Inflammatory macrophage treated with lipopolysaccharide for 1 hour (primary cell): ENCODE measurements at places on chromosomes 11 and 22.

DNA sequence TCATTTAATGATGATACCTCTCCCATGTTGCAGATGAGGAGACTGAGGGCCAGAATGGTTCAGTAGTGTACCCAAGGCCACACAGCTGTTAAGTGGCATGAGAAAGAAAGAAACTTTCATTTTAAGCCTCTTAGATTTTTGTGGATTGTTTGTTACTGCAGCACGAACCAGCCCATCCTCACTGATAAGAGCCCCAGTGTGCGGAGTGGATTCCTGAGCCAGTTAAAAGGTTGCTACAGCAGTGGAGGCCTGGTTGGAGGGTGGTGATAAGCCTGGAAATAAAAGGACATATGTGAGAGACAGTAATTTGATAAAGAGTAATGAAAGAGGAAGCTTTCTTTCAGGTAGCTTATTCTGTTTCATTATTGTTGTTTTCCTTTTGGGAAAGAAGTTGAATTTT lies 89.0 kb downstream of the ATXN10 start:
- DNase-seq, result no peak

DNA sequence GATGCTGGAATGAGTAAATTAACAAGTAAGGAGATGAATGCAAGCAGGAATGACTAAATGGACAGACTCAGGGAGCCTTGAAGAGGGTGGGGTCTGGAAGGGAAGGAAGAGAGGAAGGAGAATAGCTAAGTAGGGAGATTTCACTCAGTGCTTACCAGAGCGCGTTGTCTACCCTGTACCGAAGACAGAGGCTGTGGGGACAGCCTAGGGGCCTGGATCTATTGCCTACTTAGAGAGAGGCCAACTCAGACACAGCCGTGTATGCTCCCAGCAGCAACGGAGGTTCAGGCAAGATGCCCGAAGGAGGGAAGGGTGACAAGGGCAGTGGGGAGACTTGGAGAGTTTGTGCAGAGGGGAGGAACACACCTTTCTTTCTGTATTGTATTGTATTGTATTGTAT lies at the start of gene FOLR2:
TSS of gene FOLR2 (plus strand) at position 157 of the 400 bp plus-strand sequence. CDS start 1,791 bp downstream, outside the sequence.
- DNase-seq, result no peak

GRCh38 chr22:40182231-40182835 lies 4.6 kb downstream of the TNRC6B start:
- DNase-seq, result no peak

DNA sequence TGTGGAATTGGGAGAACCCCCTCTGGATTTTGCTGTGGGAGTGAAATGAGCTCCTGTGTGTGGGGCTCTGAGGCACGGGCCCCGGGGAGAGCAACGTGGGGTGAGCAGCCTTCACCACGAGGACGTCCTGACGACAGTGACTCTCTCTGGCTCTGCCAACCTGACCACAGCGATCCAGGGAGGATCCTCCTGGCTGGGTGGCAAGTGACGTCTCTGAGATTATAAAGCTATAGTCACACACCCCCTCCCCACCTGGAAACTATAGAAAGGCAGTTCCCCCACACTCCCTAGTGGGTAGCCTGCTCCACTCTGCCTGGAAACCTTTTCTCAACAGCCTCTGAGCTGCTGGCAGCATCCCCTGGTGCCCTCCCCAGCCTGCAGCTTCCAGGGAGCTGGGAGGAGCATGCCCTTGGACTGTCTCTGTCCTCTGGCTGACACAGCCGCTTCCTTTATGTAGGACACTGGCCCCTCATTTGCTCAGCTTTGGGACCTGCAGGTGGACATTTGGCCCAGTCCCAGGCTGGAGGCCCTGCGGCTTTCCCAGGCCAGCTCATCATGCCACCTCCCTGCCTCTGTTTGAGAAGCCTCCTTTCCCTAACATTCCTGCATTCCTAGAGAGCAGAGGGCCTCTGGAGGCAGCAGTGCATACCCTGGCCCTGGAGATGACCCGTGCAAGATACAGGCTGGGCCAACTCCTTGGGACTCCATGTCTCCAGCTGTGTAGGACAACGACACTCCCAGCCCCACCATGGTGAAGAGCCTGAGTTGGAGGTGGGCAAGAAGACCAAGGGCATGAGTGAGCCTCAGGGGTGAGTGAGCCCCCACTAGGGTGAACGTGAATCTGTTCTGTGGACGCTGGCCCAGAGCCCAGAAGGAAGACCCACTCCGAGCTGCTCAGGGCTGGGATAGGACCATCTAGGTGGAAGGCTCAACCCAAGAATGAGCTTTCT lies 314.0 kb downstream of the NTM start:
- no peak for DNase-seq

DNA sequence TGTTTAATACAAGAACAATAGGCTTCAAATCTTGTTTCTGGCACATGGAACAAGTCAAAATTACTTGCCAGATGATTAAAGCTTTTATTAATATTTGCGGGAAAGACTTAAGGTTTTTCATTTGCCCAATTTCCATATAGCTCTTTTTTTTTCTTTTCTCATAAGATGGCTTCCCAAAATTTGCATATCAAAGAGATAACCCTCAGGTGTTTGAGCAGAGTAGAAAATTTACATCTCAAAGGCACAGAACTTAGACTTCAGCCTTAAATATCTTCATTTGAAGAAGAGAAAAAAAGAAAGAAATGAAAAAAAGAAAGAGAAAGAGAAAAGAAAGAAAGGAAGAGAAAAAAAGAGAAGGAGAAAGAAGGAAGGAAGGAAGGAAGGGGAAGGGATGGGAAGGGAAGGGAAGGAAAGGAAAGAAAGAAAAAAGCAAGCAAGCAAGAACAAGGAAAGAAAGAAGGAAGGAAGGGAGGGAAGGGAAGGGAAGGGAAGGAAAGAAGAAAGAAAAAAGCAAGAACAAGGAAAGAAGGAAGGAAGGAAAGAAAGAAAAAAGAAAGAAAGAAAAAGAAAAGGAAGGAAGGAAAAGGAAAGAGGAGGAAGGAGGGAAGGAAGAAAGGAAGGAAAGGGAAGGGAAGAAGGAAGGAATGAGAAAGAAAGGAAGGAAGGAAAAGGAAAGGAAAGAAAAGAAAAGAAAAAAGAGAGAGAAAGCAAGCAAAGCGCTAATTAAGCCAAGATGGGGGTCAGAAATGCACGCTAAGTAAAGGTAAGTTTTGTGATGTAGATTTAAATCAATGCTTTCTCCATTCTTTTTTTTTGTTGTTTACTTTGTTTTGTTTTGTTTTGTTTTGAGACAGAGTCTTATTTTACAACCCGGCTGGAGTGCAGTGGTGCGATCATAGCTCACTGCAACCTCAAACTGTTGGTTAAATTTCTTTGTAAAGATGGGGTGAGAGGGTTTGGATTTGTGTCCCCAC lies 20.2 kb upstream of the IFITM3 start:
- DNase-seq, result no peak

GRCh38 chr11:1125803-1126202 lies 31.9 kb upstream of the MUC5AC start:
- DNase-seq, result no peak

DNA sequence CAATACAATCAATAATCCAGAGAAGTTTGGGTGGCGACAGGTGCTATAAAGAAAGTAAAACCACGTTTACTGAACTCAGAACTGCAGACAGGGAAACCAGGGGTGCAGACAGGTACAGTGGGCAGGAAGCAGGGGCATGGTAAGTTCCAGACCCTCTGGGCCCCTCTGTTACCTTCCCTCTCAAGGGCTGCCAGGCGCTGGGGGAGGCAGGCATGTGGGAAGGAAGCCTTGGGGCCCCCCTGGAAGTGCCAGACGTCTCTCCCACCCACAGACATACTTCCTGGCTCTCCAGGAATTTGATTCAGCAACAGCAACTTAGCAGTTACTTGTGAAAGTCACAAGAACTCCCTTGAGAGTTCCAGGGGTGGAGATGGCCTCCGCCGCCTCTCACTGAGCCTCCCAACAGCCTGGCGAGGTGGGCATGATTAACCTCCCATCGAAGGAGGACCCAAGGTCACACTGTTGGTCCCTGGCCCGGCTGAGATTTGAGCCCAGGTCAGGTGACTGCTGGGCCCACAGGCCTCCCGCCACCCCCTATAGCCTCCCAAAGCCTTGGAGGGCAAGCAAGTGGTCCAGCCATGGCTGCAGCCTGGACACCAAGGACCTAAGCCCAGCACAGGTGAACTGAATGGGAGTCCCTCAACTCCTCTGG lies 14.1 kb upstream of the TSKU start:
- peak; percentile 40 for DNase-seq

DNA sequence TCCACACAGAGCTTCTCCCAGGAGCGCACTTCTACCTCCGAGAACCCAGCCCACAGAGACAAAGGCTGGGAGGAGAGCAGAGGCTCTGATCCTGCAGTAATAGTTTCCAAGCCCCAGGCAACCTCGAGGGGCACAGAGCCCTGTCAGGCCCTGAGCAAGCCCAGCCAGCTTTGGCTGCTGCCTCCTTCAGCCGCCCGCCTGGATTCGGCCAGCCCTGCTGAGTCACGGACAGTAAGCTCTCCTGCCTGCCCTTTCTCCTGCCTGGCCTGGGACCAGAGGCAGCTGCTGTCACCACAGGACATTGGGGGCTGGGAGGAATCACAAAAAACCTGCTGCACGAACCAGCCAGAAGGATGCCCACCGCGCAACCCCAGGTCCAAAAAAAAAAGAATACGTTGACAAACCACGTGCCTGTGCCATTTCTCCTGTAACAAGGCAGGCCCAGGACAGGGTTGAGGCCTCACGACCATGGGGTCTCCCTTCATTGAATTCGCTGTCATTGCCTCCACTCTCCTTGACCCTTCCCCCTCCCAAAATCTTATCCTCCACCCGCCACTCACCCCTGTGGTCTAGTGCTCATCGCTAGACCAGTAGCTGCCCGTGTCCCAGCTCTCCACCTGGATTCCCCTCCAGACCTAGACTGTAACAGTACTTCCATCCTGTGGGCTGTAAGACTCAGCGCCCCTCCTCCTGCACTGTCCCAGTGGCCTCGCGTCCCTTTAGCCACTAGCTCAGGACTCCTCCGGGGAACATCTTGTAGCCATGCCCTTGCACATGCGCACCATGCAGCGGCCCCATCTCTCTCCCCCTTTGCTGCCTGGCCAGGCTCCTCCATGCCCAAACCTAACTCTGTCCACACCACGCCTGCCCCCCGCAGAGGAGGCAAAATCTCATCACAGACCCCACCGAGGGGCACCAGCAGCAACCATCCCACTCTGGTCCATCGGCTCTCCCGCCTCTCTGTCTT lies 7.4 kb upstream of the SLC22A12 start:
- DNase-seq, result no peak

DNA sequence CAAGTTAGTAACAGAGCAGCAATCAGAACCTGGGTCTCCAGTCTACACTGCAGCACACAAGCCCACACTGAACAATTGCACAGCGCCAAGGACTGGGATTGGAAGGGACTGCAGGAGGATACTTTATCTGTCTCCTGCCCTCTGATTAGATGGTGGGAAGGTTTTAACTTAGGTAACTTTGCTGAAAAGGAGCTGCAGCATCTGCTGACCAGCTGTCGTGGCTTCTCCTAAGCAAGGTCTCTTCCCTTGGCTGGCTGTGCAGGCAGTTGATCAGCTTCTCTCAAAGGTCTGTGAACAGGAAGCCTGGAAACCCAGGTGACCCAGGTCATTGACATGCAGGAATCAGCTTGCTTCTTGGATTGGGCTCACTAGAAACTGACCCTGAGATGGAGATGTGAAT lies 82.4 kb downstream of the ISX start:
- no peak for DNase-seq

DNA sequence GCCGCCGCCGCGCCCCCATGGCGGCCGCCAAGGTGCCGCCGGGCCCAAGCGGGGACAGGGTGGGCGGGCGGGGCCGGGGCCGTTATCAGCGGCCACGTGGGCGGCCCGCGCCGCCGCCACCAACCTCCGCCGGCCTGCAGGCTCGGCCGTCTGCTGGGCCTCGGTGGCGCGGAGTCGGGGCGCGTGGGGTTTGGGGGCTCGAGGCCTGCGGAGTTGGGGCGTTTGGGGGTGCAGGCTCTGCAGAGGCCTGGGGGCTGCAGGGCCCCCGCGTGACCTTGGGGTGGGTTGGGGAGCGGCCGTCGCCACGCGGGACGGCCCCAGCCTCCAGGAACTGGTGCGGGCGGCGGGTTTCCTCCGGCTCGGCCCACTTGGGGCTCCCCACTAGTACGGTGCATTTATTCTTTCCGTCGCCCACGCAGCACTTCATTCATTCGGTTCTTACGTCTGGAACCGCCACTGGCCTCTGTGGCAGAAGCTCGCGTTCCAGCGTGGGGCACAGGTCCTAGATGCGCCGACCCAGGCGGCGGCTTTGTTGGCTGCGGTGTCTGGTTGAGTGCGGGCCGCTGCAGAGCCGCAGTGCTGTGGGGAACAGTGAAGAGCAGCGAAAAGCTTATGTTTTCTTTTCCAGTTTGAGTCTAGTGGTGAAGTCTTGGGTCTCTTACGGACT lies 740 bp upstream of the TRMT2A start:
- DNase-seq, result peak; percentile 74

- peak; percentile 93 for DNase-seq
Observed at GRCh38 chr11:108965306-108966001, 300.6 kb downstream of the DDX10 start.

GRCh38 chr11:103091064-103091800 lies 728 bp downstream of the DCUN1D5 start:
- peak; percentile 43 for DNase-seq

- no peak for DNase-seq
Observed at GRCh38 chr11:61833926-61834277, 5.8 kb downstream of the FADS2 start.

- no peak for DNase-seq
Observed at GRCh38 chr22:47164514-47165337, 402.3 kb downstream of the TBC1D22A start.

DNA sequence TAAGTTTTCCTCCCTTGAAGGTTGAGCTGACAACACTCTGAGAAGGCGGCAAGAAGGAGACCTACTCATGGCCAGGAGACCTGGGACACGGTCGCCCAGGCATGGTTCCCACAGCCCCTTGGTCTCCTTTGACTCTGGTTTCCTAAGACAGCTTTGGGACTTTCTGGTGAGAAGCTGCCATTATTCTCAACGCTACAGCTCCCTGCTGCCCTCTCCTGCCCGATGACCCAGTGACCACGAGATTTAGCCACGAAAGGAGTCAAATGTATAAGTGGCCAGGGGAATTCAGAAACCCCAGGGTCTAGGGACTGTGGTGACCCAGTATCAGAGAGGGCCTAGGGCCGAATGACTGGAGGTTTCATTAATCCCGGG lies 699 bp upstream of the SDF2L1 start:
- DNase-seq, result peak; percentile 82

DNA sequence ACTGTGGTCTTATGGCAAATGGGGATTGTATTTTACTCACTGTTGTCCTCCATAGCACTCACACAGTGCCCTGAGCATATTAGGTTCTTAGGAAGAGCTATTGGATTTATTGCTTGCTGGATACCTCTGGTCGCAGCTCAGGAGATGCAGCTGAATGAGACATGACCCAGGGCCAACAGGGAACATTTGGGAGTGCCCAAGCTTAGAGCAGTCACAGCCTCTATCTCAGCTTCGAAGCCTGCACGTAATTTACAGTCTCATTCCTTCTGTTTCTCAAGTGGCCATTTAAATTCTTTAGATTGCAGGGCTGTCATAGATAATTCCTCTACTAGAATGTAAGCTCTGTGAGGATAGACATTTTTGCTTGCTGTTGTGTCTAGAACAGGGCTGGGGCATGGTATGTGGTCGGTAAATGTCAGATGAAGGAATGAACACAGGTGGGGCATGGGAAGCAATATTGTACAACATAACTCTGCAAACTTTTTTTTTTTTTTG lies 192.8 kb downstream of the GRIK4 start:
- no peak for DNase-seq

- DNase-seq, result no peak
Observed at GRCh38 chr11:8309862-8310261, 46.2 kb upstream of the LMO1 start.
